ENCODE measurements at places on chromosomes 12 and 14.

DNA sequence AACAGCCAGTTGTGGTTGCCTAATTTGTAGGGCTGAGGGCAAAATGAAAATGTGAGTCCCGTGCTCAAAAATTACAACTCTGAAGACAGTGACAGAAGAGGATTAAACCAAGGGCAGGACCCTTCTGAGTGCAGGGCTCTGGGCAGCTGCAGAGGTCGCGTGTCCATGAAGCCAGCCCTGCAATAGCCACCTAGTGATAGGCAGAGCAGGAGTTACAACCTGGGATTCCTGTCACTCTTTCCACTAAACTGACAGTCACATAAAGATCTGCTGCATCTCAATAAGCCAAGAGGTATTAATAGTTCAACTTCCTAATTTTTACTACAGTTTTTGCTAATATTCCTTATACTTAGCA, 94.1 kb downstream of the SLC2A13 start:
- DNase-seq = no peak

GRCh38 chr14:52767058-52767833, 24.2 kb downstream of the GNPNAT1 start:
- no peak for DNase-seq

DNA sequence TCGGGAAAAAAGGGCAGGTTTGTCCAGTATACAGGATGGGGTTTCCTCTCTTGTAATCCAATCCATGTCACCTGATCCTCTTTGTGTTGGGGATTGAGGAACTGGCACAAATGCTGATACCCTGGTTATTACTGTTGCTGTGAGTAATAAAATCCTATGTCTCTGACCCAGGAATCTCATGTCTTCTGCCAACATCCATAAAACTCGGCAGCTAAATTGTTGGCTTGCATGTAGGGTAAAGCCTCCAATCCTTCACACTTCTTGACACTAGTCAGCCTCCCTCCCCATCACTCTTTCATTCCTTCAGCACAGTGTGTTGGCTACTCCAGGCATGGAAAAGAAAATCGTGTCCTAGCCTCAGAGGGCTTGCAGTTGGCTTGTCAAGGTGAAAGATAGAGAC, 9.2 kb upstream of the NOS1 start:
- no peak for DNase-seq

DNA sequence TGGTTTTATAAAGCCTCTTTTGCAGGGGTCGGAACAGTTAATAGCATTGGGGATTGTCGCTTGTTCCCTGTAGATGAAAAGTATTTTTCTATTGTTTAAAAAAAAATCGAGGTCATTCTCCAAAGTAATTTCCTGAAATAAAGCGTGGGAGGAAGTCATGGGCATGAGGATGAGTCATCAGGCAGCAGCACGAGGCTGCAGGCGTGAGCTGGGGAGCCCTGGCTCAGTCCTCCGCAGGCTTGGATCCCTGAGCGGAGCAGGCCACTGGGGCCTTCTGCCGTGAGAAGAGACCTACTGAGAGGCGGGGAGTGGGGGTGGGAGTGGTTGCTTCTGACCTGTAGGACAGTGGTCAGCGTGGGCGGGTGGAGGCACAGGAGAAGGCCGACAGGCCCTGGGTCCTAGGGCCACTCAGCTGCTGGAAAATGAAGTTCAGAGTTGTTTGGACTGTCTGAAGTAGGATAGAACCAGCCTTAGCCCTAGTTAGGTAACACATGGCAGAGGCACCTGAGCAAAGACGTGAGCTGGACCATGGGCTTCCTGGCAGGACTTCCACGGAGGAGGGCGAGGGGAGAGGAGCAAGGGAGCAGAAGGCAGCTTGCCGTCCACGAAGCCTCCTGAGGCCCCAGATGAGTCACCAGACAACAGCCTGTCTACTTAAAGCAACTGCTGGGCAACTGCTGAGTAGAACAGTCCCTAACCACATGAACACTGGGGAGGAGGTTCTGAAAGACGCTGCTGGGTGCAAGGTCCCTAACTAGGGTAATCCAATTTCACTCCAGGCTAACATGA, 21.1 kb upstream of the LGALS3 start:
- DNase-seq = no peak

DNA sequence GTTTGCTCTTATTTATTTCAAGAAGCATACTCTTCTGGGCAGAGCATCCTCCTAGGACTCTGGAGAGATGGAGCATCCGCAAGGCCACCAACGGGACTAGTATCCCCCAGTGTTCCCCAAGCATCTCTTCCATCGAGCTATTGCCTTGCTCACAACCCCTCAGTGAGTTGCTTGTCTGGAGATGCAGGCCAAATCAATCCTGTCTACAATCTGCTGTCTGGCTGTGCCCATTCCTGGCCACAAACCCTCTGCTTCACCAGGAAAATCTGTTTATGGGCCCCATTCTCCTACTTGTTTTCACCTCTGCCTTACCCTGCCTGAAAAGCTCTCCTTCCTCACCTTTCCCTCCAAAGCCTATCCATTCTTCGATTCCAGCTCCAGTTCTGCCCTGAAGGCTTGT, 219.2 kb downstream of the CACNA1C start:
- no peak for DNase-seq

- DNase-seq = no peak
Measured at GRCh38 chr12:57236201-57236924, 6.9 kb downstream of the SHMT2 start.

DNA sequence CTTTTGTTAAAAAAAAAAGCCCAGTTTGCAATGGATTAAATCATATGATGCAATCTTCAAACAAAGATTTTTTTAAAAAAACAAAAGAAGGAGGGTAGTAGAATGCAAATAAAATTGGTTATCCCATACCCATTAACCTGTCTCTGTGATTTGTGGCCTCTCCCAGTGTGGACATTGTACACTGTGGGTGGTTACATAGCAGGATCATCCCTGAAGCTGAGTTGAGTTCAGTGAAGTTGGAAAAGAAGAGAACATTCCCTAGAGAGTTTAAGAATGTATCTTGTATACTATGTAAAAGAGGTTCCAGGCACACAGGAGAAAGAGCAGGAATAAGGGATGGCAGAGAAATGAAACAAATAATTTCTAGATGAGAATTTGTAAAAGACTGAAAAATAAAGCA, 142.4 kb upstream of the SLC16A7 start:
- no peak for DNase-seq

DNA sequence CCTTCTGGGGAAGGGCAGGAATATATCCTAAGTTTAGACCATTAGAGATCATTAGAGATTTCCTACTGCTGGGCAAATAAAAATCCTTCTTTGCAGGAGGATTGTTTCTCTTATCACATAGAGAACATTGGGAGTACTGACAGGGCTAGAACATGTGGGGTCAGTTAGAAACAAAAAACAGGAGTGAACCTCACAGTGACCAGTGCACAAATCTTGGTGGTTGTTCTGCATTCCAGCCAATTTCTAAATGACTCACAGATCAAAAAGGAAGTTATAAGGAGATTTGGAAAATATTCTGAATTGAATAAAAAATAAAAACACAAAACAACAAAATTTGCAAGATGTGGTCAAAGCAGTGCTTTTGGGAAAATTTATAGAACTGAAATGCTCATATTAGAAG, 118.8 kb downstream of the LLPH start:
- DNase-seq = no peak

DNA sequence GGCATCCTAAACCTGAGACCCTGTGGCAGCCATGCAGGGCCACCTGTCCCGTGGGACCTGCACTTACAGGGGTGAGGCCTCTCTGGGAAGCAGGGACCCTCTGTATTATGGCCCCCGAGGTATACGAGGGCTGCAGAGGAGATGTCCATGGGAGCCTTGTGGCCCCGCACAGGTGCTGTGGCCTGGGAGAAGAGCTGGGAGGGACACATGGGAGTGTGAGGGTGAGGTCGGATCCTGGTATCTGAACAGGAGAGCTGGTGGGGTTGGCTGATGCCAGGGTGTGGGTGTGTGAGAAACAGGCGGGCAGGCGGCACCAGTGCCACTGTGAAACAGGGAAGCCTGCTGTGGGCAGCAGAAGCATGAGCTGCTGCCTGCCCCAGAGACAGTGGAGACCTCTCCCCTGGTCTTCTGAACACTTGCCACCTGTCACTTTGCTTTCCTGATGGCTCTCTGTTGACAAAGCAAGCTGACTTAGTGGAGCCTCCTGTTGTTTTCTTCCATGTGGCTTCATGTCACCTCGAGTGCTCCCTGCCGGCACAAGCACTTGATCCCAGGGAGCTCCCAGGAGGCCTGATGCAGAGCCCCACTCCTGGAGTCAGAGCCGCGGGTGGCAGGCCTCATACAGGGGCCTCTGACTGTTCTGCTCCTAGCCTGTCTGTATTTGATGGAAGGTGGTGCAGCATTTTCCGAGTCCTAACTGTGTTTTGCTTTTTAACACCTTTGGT, 19.8 kb upstream of the AMN start:
- DNase-seq = no peak

DNA sequence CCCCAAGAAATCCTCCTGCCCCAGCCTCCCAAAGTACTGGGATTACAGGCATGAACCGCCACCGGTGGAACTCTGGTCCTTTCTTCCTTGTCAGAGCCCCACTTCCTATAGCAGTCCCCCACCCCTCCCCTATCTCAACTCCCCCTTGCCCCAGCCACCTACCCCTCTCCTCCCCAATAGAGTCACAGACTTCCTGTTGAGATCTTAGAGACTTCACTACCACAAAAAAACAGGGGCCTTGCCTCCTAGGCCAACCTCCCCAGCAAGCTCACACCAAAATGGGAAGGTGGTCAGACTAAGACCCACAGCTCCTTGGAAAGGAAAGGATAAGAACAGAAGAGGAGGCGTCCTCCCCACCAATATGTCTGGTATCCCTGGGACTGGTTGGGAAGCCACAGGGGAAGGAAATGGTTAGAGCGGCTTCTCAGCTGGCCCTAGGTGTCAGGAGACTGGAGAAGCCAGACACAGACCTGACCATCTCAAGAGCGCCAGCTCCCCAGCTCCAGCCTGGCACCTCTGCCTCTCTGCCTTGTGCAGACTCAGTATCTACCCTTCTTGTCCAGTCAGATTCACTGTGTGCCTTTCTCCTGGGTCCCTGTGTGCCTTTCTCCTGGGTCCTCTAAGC, 8.5 kb downstream of the ITGB7 start:
- no peak for DNase-seq

- DNase-seq = peak; percentile 77
Measured at GRCh38 chr12:121095544-121096198, 37.0 kb upstream of the P2RX7 start.

GRCh38 chr12:128637642-128638606, 185.8 kb downstream of the SLC15A4 start:
- DNase-seq = no peak

DNA sequence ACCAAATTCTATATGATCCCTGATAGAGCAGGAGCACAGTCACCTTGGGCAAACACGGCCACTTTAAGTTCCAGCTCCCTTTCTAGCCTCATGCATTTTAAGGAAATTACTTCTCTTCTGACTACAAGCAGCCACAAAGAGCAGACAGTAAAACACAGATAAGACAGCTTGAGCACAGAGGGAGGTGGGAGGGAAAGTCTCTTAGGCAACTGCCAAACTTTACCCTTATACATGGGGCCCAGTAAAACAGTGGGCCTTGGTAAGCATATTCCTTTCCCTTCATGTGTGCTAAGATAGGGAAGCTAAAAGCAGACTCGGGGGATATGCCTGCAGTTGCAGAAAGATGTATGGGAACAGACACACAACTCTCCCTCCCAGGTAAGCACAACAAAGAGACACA, 235.9 kb downstream of the CPNE8 start:
- no peak for DNase-seq

- DNase-seq = no peak
Measured at GRCh38 chr14:33678005-33678404, 272.9 kb downstream of the EGLN3 start.

DNA sequence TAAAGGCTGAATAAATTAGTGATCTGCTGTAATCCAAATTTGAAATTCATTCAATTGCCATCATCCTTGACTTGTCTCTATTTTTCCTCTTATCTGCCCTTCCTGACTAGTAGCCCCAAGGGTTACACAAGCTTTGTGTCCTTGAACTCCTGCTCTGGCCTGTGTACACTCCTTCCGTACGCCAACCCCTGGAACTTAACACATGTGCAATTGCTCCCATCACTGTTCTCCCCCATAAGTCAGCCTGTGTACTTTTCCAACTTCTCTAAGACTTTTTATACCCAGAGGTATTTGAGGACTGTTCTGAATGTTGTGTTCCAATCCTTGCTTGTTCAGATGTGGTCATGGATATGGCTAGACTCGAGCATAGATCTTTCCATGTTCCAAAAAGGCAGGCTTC, 171.1 kb upstream of the G2E3 start:
- DNase-seq = no peak

- DNase-seq = no peak
Measured at GRCh38 chr12:62717643-62718042, 217.3 kb downstream of the PPM1H start.

- no peak for DNase-seq
Measured at GRCh38 chr14:36514278-36515104, 5.5 kb downstream of the NKX2-1 start.

GRCh38 chr12:42145552-42146215, 1.0 kb upstream of the GXYLT1 start:
- no peak for DNase-seq

- DNase-seq = no peak
Measured at GRCh38 chr14:69980457-69981425, 101.5 kb downstream of the SMOC1 start.

DNA sequence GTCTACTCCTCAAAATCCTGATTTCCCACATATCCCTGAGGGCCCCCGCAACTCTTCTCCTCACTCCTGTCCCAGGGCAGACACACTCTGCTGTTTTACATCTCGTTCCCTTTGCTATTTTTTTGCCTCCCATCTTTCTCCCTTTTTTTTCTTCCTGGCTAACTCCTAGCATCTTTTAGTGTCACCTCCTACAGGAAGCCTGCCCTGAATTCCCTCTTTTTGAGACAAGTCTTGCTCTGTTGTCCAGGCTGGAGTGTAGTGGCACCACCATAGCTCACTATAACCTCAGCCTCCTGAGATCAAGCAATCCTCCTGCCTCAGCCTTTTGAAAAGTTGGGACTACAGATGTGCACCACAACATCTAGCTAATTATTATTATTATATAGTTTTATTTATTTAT, 13.3 kb downstream of the MORN3 start:
- DNase-seq = no peak

- DNase-seq = peak; percentile 16
Measured at GRCh38 chr12:68904351-68904962, 28.5 kb downstream of the CPM start.

DNA sequence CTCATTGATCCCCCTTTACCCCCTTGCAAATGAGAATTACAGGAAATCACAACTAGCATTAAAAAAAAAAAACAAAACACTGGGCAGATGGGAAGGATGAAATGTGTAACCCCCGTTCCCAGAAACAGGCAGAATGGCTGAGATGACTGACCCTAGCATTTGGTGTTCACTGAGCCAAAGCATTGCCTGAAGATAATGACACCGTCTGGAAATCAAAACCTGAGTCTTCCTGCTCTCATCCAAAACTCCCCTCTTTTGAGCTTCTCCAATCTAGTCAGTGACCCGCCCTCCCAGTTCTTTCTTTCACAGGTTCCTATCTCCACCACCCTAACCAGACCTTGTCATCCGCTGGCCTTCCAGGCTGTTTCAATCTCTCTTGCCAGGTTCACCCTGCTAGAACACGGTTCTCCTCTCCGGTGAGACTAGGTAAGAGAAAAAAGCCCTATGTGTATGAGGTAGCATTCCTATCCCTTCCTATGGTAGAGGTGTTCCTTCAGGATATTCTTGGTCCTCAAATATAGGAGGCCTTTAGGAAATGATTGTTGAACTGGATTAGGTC, 21.3 kb downstream of the SUSD6 start:
- no peak for DNase-seq
